Activated naive CD4-positive, alpha-beta T cell (primary cell): ENCODE measurements at places on chromosomes 12 and 14.

- DNase-seq, result no peak
Observed at GRCh38 chr12:14018080-14018479, 36.7 kb upstream of the GRIN2B start.

DNA sequence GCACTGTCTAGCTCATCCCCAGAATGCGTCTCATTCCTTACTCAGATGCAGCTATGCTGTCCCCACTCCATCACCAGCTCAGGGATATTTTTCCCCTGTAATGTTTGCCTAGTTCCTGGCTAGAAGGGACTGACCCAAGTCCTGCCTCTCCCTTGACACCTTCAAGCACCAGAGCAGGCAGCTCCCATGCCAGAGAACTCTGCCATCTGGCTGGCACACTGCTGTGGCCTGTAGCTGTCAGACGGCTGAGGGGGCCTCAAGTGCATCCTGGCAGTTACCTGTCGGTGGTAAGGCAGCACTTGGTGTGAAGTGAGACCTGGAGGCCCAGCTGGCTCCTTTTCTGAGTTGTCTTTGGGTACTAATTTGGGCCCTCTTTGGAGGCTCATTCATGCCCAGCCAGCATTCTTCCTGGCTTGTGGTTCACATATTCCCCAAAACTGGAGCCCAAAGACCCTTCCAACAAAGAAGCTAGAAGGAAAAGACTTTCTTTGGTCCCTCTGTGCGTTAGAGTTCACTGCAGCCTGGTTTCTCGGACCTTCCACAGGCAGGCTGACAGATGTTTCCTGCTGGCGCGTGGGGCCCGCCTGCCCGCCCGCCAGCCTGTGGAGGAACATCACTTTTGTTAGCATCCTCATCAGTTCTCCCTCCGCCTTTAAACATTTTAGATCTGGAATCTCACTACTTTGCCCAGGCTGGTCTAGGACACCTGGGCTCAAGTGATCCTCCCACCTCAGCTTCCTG, 33.0 kb downstream of the RNF34 start:
- no peak for DNase-seq

DNA sequence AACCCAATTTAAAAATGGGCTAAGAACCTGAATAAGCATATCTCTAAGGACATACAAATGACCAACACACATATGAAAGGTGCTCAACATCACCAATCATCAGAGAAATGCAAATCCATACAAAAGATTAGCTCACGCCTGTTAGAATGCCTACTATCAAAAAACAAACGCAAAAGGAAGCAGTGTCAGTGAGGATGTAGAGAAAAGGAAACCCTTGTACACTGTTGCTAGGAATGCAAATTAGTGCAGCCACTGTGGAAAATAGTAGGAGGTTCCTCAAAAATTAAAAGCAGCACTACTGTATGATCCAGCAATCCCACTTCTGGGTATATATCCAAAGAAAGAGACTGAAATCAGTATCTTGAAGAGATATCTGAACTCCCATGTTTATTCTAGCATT, 133.0 kb downstream of the CPNE8 start:
- DNase-seq, result no peak

DNA sequence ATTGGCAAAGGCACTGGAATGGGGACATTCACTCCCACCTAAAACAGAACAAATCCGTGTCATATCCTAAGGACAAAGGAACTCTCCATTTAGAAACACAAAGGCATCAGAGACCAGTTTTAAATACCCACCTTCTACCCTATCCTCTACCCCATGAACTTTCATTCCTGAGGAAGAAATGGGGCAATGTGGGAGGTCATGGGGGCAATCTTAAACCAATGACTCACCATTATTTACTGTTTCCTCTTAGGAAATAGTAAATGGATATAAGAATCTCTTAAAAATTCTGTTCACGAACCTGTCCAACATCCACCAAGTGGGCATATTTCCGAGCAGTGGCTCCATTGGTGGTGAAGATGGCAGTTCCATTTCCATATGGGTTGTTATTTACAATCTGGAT, 19.4 kb downstream of the ALDH6A1 start:
- no peak for DNase-seq

DNA sequence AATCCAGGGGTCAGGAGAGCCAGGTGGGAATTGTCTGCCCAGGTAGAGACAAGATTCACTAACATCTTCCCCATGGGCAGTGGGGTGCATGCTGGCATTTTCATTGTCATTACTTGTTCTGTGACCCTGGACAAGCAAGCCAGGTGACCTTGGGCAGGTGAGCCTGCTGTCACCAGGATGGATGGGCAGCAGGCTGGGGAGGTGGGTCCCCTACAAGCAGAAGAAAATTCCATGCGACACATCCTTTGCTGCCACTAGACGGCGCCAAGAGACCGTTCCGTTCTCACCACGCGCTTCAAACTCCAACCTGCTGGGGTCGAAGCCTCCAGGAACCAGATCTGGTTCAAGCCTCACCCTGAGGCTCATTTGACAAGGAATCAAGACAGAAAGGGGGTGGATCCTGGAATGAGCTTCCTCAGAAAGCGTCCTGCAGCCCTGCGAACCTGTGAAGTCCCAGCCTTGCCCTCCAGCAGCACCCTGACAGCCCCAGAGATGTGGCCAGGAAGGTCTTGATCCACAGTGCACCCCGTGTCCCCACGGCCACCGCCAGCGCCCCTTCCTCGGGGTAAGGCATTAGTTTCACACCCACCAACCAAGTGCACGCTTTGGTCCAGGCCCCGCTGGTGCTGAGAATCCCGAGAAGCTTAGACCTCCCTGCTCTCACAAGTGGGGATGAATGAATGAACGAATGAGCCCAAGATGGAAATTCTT, 3.2 kb upstream of the DYNC1H1 start:
- DNase-seq, result peak; percentile 51

GRCh38 chr14:65187421-65188049, 85.2 kb upstream of the MAX start:
- no peak for DNase-seq
